Hippocampal formation (tissue), 2 donors: ENCODE measurements at places on chromosomes 3 and 15.
A peak's percentile ranks its signal among the peaks of the same experiment; 100 is the strongest.

- no peak for DNase-seq
Observed at GRCh38 chr3:31472479-31473390, 60.0 kb upstream of the STT3B start.

- no peak for DNase-seq
Observed at GRCh38 chr3:36606871-36607765, 157.2 kb downstream of the DCLK3 start.

GRCh38 chr3:14467814-14468620 is 65.6 kb downstream of the SLC6A6 start:
- peak; percentile 38 for DNase-seq

DNA sequence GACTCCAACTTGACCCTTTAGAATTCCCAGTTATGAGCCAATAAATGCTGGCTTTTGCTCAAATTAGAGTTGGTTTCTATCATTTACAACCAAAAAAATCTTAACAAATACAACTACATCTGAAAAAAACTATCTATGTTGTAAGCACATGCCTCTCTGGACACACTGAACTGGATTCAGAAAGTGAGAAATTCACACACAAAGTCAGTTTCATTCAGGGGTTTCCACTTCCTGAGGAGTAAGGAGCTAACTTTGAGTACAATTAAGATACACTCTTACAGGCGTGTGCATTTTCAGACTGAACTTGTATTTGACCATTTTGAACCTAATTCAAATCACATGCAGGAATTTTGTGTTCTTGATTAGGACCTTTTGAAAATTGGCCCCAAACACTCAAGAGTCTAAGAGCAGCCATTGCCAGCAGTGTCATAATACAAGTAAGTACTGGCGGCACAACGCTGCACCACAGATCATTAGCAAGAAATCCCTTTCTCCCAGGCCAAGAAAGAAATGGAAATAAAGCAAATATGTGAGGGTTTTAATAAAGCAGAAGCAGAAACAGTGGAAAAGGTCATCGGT is 31.2 kb downstream of the LINS1 start:
- no peak for DNase-seq

- DNase-seq: no peak
Observed at GRCh38 chr3:128560768-128561167, 67.8 kb upstream of the GATA2 start.
